ENCODE measurements at places on chromosomes 7 and 10.

- DNase-seq: no peak
Observed at GRCh38 chr7:159211540-159212182, 67.0 kb upstream of the VIPR2 start.

GRCh38 chr10:109679478-109679877 lies 243.8 kb downstream of the XPNPEP1 start:
- no peak for DNase-seq

- DNase-seq: no peak
Observed at GRCh38 chr10:34565934-34566333, 249.2 kb downstream of the PARD3 start.

- DNase-seq: no peak
Observed at GRCh38 chr7:82623812-82624211, 180.2 kb upstream of the CACNA2D1 start.

DNA sequence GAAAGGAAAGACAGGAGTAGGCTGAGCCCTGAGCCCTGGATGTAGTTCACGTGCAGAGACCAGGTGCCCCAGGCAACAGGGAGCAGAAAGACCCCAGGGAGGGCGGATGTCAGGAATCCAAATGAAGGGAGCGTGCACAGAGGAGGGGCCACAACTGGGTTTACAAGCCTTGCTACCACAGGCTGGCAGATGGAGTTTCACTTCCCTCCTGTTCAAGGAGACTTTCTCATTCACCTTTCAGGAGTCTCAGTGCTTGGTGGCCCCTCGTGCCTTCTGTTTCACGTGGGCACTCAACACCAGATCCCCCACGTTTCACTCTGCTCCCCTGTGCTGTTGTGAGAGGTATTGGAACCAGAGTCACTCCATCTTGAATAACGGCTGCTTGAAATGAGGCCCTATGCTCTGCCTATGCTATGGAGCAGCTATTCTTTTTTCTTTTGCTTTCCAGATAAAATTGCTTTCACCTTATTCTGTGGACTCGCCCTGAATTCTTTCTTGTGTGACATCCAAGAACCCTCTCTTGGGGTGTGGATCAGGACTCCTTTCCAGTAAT lies 601.4 kb upstream of the IGFBP3 start:
- DNase-seq: no peak

DNA sequence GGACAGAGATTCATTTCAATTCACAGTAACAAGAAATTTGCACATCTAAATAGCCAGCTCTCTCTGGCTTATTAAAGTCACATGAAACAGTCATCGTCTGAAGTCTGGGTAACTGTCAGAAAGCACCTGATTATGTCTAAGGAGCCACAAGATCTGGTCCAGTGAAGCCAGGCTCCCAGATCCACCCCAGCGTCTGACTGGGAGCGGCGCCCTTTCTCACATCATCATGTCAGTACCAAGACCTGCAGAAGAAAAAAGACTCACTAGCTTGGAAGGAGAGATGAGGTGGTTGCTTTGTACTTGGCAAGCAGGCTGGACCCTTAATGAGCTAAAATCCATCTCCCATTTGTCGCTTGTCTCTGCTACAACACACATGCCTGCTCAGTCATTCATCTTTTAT lies 58.4 kb downstream of the VOPP1 start:
- DNase-seq: no peak

DNA sequence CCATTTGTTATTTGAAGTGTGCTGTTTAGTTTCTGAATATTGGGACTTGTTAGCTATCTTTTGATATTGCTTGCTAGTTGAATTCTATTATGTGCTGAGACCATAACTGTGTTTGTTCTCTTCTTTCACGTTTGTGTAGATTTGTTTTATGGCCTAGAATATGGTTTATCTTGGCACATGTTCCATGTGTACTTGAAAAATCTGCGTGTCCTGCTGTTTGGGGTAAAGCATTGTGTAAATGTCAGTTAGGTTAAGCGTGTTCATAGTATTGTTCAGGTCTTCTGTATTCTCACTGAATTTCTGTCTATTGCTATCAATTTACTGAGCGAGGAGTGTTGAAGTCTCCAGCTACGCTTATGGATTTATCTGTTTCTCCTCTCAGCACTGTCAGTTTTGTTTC lies 19.4 kb downstream of the MMP21 start:
- DNase-seq: no peak

DNA sequence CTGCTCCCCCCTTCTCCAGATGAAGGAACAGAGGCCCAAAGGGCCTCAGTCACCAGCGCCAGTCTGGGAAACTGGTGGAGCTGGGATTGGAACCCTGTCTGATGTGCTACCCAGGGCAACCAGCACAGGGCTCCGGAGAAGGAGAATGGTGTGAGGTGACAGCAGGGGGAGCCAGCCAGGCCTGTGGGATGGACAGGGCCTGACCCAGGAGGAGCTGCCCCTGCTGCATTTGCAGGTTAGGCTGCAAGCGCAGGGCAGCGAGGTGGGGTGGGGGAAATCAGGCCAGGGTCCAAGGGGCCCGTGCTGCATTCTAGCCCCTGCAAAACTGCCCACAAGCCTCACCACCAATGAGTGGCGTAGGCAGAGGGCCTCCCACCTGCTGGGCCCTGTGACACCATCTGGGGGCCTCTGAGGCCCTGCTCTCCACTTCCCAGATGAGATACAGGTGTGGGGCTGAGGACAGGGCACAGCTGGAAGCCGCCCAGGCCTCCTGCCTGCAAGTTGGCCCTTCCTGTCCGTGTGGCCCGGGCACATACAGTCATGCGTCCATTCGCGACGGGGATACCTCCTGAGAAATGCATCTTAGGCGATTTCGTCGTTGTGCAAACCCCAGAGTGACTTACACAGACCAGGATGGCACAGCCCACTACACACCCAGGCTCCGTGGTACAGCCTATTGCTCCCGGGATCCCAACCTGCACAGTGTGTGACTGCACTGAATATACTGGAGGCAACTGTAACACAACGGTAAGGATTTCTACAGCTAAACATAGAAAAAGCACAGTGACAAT lies 45.3 kb downstream of the RASGEF1A start:
- DNase-seq: no peak

DNA sequence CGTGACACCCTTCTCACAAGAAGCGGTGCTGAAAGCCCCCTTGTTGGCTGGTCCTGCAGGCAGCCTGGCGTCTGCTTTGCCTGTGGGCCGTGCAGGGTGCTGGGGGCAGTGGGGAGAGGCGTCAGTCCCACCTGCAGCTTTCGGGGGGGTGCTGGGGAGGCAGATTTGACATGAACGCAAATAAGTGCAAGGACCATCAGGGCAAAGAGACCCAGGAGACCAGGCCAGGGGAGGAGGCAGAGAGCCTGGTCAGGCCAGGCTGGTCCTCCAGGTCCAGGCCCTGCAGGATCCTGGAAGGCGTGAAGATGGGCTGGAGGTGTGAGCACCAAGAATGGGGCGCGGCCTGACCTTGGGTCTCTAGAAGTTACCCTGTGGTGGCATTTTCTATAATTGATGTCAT lies 81.6 kb downstream of the MGMT start:
- DNase-seq: no peak

- DNase-seq: no peak
Observed at GRCh38 chr10:132324186-132324585, 7.8 kb upstream of the LRRC27 start.

DNA sequence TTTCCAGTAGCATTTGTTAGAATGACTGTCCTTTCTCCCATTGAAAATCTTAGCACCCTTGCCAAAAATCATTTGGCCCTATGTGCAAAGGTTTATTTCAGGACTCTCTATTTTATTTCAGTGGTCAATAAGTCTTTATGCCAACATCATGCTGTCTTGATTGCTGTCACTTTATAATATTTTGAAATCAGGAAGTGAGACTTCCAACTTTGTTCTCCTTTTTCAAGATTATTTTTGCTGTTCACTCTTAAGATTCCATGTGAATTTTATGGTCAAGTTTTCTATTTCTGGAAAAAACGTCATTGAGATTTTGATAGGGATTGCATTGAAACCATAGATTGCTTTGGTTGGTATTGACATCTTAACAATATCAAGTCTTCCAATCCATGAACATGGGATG lies 65.1 kb downstream of the PAXIP1 start:
- DNase-seq: no peak

- DNase-seq: no peak
Observed at GRCh38 chr7:22400150-22400814, 43.3 kb upstream of the RAPGEF5 start.

GRCh38 chr10:32207544-32207943 lies 139.4 kb downstream of the EPC1 start:
- DNase-seq: peak; percentile 53

- DNase-seq: no peak
Observed at GRCh38 chr10:126243971-126244370, 144.3 kb downstream of the ADAM12 start.

- no peak for DNase-seq
Observed at GRCh38 chr7:13724977-13725566, 264.4 kb downstream of the ETV1 start.

DNA sequence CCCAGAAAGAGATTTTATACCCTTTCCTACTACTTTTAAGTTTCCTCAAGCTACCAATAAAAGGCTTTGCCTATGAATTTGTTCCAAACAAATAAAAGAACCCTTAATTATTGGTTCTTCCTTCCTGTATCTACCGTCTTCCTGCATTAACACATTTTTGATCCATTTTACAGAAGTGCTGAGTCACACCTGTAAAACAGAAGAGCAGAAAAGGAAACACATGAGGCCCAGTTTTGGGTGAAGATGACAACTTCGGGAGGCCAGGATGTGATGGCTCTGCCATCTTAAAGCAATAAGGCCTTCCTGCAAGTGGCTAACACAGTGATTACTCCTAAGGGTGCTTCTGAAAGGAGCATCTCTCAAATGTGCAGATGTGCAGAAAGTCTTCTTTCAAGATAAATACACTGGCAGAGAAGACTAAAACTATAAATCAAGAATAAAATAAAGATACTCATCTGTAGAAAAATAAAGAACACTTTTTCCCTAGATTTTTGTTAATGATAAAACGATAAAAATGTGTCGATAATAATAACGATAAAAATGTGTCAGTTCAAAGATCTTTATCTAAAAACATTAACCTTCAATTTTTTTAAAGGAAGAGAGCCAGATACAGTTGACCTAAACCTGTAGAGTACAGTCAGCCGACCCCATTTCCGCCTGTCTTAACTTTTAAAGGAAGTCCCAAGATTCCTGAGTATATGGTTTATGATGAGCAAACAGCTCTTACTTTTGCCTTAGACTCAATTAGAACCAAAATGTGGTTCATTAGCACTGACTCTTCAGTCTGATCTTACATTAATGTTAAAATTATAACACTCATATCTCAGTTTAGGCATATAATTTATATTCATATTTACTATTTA lies 108.6 kb downstream of the UBE2H start:
- DNase-seq: no peak

DNA sequence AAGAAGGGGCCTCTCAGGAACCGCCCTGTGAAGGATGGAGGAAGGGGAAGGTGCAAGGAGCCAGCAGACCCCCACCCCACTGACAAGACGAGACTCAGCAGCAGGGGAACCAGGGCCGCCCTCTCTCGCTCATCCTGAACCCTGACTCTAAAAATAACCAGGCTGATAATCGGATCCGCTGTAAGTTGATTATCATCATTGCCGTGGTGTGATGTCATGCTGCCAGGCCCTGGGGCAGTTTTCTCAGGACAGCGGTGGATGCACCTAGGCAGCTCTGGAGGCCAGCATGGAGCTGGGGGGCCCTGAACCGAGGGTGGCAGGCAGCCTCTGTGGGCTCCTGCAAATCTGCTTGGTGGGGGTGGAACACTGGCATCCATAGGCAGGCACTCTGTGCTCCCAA lies 7.9 kb downstream of the RET start:
- no peak for DNase-seq

GRCh38 chr10:131230641-131231322 lies 80.7 kb downstream of the TCERG1L start:
- DNase-seq: no peak

DNA sequence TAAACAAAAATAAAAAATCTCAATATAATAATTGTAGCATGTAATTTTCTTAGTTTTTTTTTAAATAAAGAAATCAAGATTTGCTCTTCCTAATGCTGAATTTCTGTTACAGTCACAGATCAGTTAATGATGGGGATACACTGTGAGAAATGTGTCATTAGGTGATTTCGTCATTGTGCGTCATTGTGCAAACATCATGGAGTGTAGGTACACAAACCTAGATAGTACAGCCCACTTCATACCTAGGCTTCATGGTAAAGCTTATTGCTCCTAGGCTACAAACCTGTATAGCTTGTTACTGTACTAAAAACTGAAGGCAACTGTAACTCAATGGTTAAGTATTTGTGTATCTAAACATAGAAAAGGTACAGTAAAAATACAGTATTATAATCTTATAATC lies 74.4 kb upstream of the LSM8 start:
- DNase-seq: no peak

DNA sequence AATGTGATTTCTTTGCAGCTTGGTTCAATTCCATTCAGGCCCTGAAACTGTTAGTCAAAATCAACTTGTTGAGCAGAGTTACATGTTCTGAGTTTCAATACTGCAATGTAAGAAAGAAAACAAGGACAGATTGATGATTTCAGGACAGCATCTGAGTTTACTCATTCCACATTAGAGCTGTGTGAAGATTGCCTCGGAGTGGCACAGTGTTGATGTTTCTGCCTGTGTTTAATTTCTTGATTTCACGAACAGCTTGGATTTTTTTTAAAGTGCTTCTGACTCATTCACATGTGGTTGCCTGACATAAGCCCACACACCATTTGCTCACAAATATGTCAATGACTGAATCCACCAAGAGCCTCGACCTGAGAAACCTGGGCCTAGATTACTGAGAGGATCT lies 101.2 kb upstream of the PARD3 start:
- no peak for DNase-seq

DNA sequence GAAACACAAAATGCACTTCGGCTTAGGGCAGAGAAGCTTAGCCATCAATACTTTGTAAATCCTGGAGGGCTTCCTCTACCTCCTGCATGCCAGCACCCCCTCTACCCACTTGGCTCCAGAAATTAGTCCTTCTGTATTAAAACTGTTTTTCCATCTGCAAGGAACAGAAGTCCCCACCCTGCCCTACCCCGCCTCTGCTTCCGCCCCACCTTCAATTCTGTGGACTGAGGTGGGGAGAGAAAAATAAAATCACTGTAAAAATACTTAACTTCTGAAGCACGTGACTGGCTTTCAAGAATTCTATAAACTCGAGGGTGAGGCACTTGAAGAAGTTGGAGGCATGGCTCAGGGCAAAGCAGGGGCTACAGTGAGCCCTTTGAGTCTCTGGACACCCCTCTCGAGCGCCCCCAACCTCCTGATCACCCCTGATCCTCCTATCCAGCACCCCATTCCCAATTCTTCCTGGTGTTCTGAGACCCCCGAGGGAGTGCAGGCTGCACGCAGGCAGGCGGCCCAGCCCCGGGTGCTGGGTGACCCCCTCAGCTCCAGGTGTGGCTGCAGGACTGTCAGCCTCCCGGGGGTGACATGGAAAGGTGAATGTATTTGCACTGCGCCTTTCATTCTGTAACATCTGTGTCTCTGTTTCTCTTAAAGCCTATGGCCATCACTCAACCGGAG lies 7.3 kb upstream of the KIAA1217 start:
- no peak for DNase-seq
